ENCODE measurements at places on chromosomes 1 and 21.

DNA sequence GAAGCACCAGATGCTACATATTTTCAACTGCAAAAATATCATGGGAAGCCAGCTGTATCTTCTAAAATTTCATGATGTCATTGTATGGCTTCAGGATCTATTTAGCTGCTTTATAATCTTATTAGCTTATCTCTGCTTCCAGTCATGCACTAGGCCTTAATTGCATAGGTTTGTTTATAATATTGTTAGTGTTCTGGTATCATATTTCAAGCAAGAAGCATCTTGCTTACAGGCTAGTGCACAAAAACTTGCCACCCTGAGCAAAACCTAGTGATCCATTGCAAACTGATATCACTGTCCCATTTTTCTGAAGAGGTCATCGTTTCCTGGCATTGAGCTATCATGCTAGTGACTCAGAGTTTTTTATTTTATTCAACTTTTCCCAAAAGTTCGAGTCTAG, 15.7 kb upstream of the NRIP1 start:
- H3K4me1 ChIP-seq = no peaks in the 10 kb centered on the region
- H3K27ac ChIP-seq = no peak overlapping the region
- H3K36me3 ChIP-seq = no peaks in the 10 kb centered on the region

- H3K27ac ChIP-seq = no peak overlapping the region
- H3K36me3 ChIP-seq = no peaks in the 10 kb centered on the region
- H3K4me3 ChIP-seq = no peak overlapping the region
- peaks cover 19% of the 10 kb centered on the region for H3K27me3 ChIP-seq
- H3K4me1 ChIP-seq = no peaks in the 10 kb centered on the region
These were observed 57.2 kb upstream of the LRRN2 start for GRCh38 chr1:204742676-204743251.

- no peaks in the 10 kb centered on the region for H3K27me3 ChIP-seq
- DNase-seq = peak; percentile 33
- H3K27ac ChIP-seq = no peak overlapping the region
- H3K4me1 ChIP-seq = peaks cover 24% of the 10 kb centered on the region
These were observed 154.6 kb downstream of the PLPPR5 start for GRCh38 chr1:98849969-98850636.

DNA sequence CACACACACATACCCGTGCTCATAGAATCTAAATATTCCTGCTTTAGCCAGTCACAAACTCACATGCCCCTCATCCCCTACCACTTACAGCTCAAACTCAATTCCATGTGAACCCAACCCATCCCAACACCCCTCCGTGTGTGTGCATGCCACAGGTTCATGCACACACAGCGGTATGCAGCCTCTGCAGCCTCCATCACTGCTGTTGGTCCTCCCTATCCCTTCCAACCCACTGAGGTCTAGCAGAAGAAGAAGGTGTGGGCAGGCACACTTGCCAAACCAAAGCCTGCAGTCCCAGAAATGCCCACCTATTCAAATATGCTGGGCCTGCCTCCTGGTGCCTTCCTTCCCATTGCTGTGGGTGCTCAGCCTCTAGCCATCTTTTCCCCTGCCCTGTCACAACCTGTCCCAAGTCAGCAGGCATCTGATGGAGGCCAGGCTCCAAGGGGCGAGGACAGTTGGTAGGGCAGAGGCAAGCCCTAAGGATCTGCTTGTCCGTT, 26.2 kb downstream of the SLC2A1 start:
- H3K4me1 ChIP-seq = peaks cover 38% of the 10 kb centered on the region
- no peaks in the 10 kb centered on the region for H3K27me3 ChIP-seq
- DNase-seq = no peak
- peaks cover 59% of the 10 kb centered on the region for H3K36me3 ChIP-seq

GRCh38 chr1:74699331-74699730, 25.7 kb upstream of the ERICH3 start:
- H3K27me3 ChIP-seq = no peaks in the 10 kb centered on the region
- no peak for DNase-seq
- H3K27ac ChIP-seq = no peak overlapping the region
- no peak overlapping the region for H3K4me3 ChIP-seq
- no peaks in the 10 kb centered on the region for H3K4me1 ChIP-seq

- no peak for DNase-seq
- H3K27ac ChIP-seq = no peak overlapping the region
- H3K36me3 ChIP-seq = no peaks in the 10 kb centered on the region
These were observed 9.1 kb downstream of the INAVA start for GRCh38 chr1:200903793-200904192.

DNA sequence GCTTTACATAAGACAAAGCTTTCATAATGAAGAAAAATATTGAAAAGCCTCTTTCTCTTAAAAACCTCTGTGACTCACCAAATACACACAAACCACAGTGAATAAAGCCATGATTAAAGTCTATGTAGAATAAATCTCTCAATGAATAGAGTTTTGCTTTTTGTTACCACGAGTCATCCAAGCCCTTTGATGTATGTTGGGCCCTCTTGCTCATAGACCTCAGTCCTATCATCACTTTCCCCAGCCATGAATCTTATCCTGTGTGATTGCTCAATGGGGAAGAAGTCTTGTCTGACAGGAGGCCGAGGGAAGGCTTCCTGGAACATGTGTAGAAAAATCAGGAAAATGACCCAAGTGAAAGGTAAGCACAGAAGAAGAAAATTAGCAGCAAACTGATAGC, 60.8 kb downstream of the NGF start:
- H3K27ac ChIP-seq = no peak overlapping the region
- no peaks in the 10 kb centered on the region for H3K4me1 ChIP-seq
- no peak for DNase-seq

DNA sequence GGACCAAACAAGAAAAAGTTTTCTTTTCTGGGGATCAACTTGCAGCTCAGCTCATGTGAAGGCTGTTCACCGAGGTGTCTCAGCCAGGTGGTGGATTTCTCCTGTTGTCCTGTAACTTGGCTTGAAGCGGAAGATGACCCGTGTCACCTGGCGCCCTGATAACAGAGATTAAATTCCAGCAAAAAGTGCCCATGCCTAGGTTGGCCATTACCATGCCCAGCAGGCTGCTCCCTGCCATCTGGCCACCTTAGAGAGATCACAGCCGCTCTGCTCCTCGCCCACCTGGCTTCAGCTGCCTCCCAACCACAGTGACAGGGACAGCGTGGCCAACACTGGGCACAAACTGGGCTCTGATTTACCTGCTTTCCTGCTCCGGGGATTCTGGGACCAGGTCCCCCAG, 149.5 kb downstream of the ZBTB18 start:
- DNase-seq = no peak
- no peak overlapping the region for H3K27ac ChIP-seq
- peaks cover 19% of the 10 kb centered on the region for H3K27me3 ChIP-seq
- H3K4me1 ChIP-seq = no peaks in the 10 kb centered on the region
- no peak overlapping the region for H3K4me3 ChIP-seq
- no peaks in the 10 kb centered on the region for H3K36me3 ChIP-seq

DNA sequence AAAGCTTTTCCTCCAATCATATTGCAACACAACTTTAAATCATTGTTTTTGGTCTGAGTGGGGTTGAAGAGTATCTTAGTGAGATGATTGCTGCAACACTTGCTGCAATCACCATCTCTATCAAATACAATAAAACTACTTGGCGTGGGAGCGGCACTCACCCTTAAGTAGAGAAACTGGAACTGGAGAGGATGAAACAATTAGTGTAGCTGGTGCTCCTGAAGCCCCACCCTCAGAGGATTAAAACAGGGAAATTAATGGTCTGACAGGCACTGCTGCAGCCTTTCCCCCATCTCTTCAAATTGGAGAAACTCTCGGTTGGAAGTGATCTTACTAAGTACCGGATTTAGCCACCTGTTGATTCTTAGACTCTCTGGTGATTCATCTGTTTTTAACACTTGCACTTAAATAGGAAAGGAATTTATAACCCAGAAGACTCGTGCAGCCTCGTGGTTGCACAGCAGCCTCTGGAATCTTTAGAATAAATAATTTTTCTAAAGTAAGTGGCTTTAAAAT, 80.5 kb upstream of the KIF26B start:
- H3K36me3 ChIP-seq = no peaks in the 10 kb centered on the region
- no peaks in the 10 kb centered on the region for H3K27me3 ChIP-seq
- no peaks in the 10 kb centered on the region for H3K4me1 ChIP-seq

- DNase-seq = no peak
- H3K27ac ChIP-seq = no peak overlapping the region
- H3K4me3 ChIP-seq = no peak overlapping the region
- no peaks in the 10 kb centered on the region for H3K36me3 ChIP-seq
These were observed 88.8 kb upstream of the ARHGEF16 start for GRCh38 chr1:3365523-3366125.

DNA sequence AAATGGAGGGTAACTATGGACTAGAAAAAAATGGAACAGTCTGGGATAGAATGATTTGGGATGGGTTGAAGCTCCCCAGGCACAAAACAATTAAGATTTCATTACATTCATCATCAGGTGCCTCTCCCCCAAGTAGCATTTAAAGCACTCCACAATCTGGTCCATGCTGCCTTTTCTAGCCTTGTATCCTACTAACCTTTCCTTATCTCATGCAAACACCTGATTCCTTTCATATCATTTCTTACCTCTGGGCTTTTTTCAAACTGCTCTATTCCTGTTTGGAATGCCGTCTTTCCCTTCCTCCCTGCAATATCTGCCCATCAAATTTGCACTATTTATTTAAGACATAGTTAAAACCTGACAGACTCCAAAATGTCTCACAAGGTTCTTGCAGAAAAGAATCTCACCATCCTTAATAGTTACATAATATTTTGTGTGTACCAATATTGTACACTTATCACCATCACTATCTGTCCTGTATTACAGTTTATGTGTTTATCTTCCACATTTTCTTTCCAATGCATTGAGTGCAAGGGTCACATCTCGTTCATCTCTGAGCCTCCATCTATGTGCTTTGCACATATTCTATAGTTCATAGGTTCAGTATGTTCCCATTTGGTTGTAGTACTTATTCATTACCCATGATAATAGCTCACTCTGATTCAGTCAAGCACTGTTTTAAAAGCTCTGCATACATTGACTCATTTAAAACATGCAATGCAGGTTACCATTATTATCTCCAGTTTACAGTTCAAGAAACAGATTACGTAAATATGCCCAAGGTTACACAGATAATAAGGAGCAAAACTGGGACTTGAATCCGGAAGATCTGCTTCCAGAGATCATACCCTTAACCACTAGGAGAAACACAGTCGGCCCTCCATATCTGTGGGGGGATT, 16.1 kb upstream of the SHCBP1L start:
- no peaks in the 10 kb centered on the region for H3K36me3 ChIP-seq
- no peaks in the 10 kb centered on the region for H3K27me3 ChIP-seq
- no peak for DNase-seq
- H3K27ac ChIP-seq = no peak overlapping the region
- H3K4me1 ChIP-seq = no peaks in the 10 kb centered on the region
- no peak overlapping the region for H3K4me3 ChIP-seq

GRCh38 chr1:7252411-7253117, 467.3 kb downstream of the CAMTA1 start:
- H3K36me3 ChIP-seq = no peaks in the 10 kb centered on the region
- no peaks in the 10 kb centered on the region for H3K4me1 ChIP-seq
- H3K27me3 ChIP-seq = peaks cover 31% of the 10 kb centered on the region
- DNase-seq = no peak

GRCh38 chr1:82598812-82599211, 798.1 kb downstream of the ADGRL2 start:
- no peaks in the 10 kb centered on the region for H3K36me3 ChIP-seq
- H3K27me3 ChIP-seq = no peaks in the 10 kb centered on the region
- H3K4me1 ChIP-seq = no peaks in the 10 kb centered on the region
- no peak overlapping the region for H3K27ac ChIP-seq
- no peak for DNase-seq

- peaks cover 54% of the 10 kb centered on the region for H3K4me1 ChIP-seq
- no peaks in the 10 kb centered on the region for H3K27me3 ChIP-seq
- H3K36me3 ChIP-seq = peaks cover 42% of the 10 kb centered on the region
- DNase-seq = peak; percentile 44
- H3K4me3 ChIP-seq = peak overlapping the region; percentile 44
These were observed 7.8 kb downstream of the NUAK2 start for GRCh38 chr1:205313563-205314308.

DNA sequence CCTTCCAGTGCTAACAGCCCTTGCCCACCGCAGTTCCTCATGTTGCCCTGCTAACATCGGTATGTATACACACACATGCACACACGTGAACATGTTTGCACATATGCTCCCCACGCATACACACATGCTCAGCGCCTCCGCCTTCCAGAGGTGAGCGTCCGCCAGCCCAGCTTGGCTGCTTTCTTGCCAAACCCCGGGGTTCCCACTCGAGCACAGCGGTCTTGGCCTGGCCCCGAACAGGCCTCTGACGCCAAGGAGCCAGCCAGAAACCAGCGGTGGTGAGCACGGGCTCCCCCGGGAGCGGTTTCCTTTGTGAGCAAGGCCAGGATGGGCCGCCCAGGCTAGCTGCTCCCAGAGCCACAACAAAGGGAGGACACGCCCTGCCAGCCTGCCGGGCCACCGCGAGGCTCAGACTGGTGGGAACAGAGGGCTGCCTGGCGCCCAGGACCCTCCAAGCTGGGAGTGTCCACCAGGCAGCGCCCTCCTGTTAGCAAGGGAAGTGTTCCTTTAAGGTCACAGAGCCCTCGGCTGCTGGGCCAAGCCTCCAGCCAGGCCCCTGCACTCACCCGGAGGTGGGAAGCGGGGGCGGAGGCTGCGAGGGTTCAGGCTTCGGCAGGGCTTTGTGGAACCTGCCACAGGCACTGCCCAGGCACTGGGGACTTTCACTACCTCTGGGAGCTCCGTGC, 65.4 kb downstream of the ALPL start:
- H3K27ac ChIP-seq = no peak overlapping the region
- no peak for DNase-seq
- H3K4me3 ChIP-seq = no peak overlapping the region
- H3K36me3 ChIP-seq = no peaks in the 10 kb centered on the region
